ENCODE measurements at places on chromosomes 2 and 18. TPM values are rescaled to one million over a fixed set of nuclear protein-coding genes. Genes with fewer than 3 reads are reported as not detected.

The POTEJ gene
- total RNA-seq = not detected

The DTNB gene
- 8.8 TPM for total RNA-seq

The SPHKAP gene
- total RNA-seq = 0.01 TPM

The ARHGAP28 gene
- total RNA-seq = 0.05 TPM

The IGFBP5 gene
- 0.23 TPM for total RNA-seq

The RNF152 gene
- 0.13 TPM for total RNA-seq

The GKN2 gene
- 1.5 TPM for total RNA-seq

The KCNE4 gene
- 0.46 TPM for total RNA-seq

The DCDC2C gene
- total RNA-seq = 0.26 TPM

The SLC4A3 gene
- total RNA-seq = 2.9 TPM

The SCYGR3 gene
- total RNA-seq = not detected

The SOWAHC gene
- 9.2 TPM for total RNA-seq

The LHCGR gene
- total RNA-seq = not detected

The RIT2 gene
- not detected for total RNA-seq

The SMPD4 gene
- total RNA-seq = 83.6 TPM

The LCT gene
- 0.04 TPM for total RNA-seq

The L3MBTL4 gene
- not detected for total RNA-seq

The ERBB4 gene
- total RNA-seq = not detected

The KCNG2 gene
- not detected for total RNA-seq

The AFF3 gene
- 0.08 TPM for total RNA-seq

The ODC1 gene
- total RNA-seq = 205 TPM
